ENCODE measurements at places on chromosomes 7 and 10. TPM values are rescaled to one million over a fixed set of nuclear protein-coding genes. Genes with fewer than 3 reads are reported as not detected.

- DNase-seq, result no peak
Measured at GRCh38 chr7:40883826-40884225, 749.0 kb downstream of the SUGCT start.

GRCh38 chr7:108245523-108246226 is 115.5 kb upstream of the LAMB4 start:
- DNase-seq, result no peak

DNA sequence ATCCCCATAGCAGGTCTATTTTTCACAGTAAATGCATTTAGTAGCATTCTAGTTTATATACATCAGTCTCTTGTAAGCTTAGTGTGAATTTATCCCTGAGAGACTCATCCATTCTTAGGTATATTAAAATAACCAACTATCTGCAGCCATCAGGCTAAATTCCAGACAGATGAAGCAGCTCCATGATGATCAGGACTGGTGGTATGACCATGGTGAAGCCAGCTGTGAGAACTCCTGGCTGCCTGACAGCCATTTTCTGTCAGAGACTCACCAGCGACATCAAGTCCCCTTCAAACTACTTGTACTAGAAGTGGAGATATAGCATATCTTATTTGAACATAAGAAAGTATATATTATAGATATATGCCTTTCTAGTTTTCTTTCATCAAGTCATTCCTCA is 70.3 kb upstream of the GSDME start:
- DNase-seq, result peak; percentile 58

GRCh38 chr10:133336577-133337369 is at the start of gene CALY:
Gene CALY, minus strand, starts transcription at chr10:133336896. Its CDS starts 7,907 bp downstream, at chr10:133328989.
- DNase-seq, result no peak

- DNase-seq, result no peak
Measured at GRCh38 chr7:37918526-37918925, 1.9 kb upstream of the SFRP4 start.

The GNGT1 gene
- 0.24 TPM for total RNA-seq

The PSD gene
- total RNA-seq, result not detected

The GIMAP8 gene
- total RNA-seq, result not detected

All from A172 (cell line).